ENCODE measurements at places on chromosomes 5 and 9.

- DNase-seq: no peak
Observed at GRCh38 chr5:143762636-143763220, 49.2 kb upstream of the HMHB1 start.

DNA sequence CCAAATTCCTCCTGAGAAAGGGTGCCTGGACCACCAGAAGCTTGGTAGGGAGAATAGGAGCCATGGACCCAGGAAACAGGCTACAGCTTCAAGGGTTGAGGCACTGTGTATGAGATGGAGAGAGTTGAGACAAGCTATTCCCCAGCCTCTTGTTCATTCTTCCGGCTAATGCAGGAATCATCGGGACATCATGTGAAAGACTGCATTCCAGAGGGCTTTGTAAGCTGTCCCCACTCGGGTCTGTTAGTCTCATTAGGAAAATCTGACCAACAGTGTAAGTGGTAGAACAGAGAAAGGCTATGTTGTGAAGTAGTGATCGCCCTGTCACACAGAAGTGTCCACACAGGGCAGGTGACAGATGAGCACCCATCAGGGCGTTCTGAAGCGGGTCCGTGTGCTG, 81.4 kb downstream of the GABBR2 start:
- DNase-seq: no peak

DNA sequence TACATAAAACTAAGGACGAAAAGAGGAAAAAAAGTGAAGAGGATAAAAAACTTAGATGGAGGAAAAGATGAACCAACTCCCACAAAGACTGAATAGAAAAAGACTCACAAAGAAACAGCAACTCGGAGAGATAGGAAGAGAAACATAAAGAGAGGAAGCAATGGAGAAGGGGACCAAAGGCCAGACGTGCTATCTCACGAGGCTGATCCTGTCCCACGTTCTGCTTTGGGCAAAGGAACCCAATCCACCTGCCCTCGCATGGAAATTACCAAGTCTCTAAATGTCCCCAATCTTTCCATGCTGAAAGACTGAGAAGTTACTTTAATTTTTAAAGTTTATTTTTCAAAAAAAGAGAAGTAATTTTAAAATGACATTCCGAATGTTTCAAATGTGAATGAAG, 36.6 kb downstream of the TMEM245 start:
- no peak for DNase-seq

DNA sequence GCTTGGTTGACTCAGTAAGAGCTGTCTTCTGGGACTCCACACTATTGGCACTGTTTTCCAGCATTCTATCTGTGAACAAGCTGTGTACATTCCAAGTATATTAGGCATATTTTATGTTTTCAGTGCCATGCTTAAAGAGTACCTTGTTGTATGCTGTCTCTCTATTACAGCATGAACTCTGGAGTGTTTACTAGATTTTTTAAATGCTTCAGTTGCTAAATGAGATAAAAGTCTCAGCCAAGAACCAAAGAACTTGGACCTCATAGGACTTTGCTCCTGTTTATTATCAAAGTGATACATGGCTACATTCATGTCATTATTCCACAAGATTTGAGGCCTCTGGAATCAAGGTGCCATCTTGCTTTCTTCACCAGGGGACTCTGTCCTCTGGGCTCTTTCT, 167.2 kb downstream of the C9orf152 start:
- no peak for DNase-seq

DNA sequence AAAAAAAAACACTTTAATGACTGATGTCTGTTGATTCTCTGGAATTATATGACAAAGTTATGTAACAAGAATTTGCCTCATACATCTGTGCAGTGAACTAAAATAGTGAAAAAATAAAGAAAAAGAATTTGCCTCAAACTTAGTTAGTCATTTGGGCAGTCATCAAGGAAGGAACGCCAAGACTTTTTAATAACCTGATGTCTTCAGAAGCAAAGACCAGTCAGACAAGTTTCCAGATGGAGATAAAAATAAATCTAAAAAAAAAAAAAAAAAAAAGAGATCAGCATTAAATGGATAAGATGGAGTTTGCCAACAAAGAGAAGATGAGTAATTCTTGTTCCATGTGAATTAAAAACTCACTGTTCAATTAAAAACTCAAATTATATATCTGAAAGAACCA, 52.3 kb upstream of the JMY start:
- DNase-seq: no peak

- DNase-seq: no peak
Observed at GRCh38 chr5:147446523-147446922, 63.3 kb downstream of the DPYSL3 start.
